Activated T-cell treated with anti-CD3 and anti-CD28 coated beads, Interleukin-2, amount 50 U/mL, for 48 hours (primary cell): ENCODE measurements at places on chromosomes 1 and 21.

DNA sequence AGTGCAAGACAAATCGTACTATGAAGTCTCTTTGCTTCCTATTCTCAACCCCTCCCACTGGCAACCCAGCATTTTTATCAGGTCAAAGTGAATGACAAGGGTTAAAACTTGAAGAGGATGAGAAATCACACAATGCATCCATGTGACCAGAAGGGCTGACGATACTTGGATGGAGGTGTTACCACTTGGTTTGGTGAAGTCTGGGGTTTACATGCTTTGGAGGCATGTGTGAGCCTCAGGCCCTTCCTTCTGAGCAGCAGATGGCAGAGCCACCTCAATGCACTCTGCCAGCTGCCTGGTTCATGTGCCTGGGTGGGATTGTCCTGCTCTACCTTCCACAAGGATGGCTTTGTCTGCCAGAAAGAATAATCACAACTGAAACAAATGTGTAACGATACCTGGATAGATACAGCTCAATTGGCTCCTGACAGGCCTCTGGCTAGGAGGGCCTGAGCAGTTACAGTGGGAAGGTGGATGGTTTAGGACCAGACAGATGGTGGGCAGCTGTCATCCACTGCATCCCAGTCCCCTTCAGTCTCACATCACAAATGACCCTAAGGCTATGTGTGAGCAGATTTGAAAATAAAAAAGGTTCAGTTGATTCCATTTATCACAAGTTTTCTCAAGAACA is 51.5 kb upstream of the CNIH3 start:
- no peak for DNase-seq

- no peak for DNase-seq
Observed at GRCh38 chr1:197937892-197938291, 20.7 kb downstream of the LHX9 start.

GRCh38 chr21:42724226-42724920 is 71.0 kb downstream of the PDE9A start:
- DNase-seq = no peak

GRCh38 chr1:115090540-115090939 is 1.2 kb upstream of the TSPAN2 start:
- DNase-seq = no peak

DNA sequence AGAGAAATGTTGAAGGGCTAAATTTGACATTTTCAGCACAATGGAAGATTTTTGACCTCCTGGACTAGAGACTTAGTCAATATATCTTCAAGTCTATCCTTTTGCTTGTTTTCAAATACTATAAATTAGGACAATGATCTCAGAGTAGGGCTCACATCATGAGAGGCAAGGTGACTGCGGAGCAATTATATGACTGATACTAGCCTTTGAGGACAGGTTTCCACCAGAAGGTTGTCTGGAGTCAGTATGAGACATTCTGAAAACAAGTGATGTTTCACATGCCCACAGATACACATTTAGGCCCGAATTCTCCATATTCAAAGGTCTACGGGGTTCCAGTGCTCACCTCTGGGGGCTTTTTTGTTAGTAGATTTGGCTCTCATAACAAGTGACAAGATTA is 142.3 kb upstream of the SAMSN1 start:
- no peak for DNase-seq

GRCh38 chr1:240732390-240732789 is 120.4 kb upstream of the GREM2 start:
- DNase-seq = no peak

GRCh38 chr1:220113136-220113695 is 19.3 kb downstream of the IARS2 start:
- DNase-seq = no peak

DNA sequence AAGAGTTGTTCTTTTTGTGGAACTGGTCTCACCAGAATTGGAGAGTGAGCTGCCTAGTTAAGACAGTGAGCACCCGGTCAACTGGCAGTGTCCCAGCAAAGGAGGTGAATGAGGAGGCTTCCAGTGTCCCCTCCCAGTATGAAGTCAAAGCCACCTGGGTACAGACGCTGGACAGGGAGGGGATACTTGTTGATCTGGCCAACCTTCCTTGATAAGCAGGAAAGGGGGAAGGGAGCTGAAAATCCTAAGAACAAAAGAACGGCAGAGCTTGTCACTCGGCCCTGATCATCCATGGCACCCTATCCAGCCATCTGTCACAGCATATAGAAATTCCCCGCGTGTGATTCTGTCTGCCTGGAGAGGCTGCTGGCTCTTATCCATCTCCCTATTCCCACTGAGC is 91.5 kb downstream of the SSBP3 start:
- DNase-seq = no peak
